ENCODE measurements at places on chromosomes 6 and 20.

- no peak for DNase-seq
These were observed 155.0 kb upstream of the SUPT3H start for GRCh38 chr6:45532721-45533210.

GRCh38 chr6:101001012-101001411 is 119.9 kb upstream of the ASCC3 start:
- DNase-seq: no peak

GRCh38 chr6:120981835-120982234 is 352.4 kb downstream of the TBC1D32 start:
- DNase-seq: no peak

DNA sequence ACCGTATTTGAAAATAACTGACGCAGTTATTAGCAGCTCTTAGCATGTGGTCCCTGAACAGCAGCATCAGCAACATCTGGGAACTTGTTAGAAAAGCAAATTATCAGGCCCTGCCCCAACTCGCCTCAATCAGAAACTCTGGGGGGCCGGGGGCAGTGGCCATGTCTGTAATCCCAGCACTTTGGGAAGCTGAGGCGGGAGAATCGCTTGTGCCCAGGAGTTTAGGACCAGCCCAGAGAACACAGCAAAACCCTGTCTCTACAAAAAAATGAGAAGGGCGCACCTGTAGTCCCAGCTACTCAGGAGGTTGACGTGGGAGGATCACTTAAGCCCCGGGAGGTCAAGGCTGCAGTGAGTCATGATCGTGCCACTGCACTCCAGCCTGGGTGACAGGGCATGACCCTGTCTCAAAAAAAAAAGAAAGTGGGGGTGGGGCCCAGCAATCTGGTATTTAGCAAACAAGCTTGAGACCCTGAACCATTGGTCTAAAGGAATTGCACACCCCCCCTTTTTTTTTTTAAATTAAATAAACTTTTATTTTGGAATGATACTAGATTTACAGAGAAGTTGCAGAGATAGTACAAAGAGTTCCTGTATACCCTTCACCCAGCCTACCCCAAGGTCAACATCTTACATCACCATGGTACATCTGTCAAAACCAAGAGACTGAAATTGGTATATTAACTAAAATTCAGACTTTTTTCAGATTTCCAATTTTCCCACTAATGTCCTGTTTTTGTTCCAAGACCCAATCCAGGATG is 6.7 kb downstream of the SRXN1 start:
- no peak for DNase-seq

DNA sequence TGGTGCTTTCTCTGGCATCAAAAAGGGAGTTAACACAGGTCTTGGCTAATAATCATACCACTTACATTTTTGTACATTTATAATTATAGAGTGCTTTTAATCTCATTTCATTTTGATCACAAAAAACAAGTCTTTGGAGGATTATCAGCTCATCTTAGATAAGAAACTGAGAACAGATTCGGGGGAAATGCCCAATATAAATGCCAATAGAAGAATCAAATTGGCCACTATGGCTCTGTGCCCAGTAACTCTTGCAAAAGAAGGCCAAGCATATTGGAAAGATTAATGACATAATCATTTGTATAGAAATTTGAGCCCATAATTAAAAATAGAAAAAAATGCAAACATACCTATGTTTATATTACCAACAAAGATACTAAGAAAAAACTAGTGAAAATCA is 42.5 kb downstream of the IPCEF1 start:
- DNase-seq: no peak

DNA sequence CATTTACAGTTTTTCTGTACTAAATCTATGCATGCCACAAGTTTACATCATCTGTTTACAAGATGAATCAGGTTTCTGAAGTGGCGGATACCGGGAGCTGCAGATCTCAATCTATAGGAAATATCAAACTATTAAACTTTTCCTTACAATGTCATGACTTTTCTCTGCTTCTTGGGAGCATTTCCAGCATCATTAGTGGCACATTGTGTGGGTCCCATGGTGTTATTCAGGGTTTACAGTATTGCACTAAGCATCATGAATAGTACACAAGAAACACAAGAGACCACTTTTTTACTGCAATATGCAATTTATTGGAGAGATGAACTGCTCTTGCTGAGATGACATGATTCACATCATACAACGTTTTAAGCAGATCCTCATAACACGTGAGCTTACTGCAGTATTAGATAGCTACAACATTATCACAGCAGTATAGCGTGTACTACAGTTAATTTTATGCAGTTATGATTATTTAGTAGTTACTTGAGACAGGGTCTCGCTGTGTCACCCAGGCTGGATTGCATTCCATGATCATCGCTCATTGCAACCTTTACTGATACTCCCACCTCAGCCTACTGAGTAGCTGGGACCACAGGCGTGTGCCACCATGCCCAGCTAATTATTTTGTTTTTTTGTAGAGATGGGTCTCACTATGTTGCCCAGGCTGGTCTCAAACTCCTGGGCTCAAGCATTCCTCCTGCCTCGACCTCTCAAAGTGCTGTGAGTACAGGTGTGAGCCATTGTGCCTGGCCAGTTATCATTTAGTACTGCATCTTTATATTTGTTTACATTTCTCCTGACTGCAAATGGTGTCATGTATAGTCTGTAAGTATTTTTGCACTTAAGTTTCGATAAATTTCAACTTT is 18.4 kb downstream of the BLTP3A start:
- no peak for DNase-seq

DNA sequence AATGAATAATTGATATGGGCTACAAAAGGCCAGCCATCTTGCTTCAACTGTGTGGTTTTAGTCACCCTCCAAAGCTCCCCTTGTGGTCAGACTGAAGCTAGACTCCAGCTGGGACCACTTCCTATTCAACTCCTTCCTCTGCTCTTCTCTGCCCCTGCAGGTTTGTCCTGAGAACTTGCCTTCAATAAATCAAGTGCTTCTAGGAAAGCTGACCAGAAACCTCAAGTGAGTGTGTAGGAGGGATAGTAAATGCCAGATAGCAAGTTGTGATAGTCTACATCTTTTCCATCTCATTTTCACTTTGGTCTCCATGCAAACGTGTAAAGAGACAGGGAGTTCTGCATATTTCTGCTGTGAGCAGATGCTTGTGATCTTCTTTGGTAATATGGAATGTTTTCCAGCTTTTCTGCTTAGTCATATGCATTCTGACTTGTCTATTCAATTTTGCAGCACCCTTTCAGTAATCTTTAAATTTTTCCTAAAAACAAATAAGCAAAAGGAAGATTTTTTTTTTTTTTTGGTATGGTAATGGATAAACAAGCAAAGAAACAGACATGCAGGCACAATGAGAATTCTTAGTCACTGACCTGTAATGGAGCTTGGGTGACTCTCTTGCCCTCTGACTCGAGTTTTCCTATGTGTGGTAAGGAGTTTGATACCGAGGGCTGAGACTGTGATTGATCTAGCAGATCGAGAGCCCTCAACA is 201.3 kb upstream of the BTBD3 start:
- DNase-seq: peak; percentile 67

DNA sequence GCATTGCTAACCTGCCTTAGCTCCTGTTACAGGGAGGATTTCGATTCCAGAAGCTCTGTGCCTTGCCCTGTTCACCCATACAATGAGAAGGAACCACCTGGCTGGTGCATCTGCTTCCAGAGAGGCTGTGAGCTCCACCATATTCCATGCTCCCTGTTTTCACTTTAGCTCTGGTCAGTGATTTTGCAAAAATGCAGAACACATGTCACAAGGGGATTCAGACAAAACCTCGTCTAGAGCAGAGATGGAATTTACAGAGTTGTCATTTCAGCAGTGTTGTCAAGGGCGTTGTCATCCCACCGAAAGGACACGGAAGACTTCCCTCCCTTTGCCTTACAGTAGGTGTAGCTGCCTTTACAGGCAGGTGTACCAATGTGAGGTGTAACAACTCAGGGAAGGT is 223.0 kb upstream of the ARID1B start:
- no peak for DNase-seq

DNA sequence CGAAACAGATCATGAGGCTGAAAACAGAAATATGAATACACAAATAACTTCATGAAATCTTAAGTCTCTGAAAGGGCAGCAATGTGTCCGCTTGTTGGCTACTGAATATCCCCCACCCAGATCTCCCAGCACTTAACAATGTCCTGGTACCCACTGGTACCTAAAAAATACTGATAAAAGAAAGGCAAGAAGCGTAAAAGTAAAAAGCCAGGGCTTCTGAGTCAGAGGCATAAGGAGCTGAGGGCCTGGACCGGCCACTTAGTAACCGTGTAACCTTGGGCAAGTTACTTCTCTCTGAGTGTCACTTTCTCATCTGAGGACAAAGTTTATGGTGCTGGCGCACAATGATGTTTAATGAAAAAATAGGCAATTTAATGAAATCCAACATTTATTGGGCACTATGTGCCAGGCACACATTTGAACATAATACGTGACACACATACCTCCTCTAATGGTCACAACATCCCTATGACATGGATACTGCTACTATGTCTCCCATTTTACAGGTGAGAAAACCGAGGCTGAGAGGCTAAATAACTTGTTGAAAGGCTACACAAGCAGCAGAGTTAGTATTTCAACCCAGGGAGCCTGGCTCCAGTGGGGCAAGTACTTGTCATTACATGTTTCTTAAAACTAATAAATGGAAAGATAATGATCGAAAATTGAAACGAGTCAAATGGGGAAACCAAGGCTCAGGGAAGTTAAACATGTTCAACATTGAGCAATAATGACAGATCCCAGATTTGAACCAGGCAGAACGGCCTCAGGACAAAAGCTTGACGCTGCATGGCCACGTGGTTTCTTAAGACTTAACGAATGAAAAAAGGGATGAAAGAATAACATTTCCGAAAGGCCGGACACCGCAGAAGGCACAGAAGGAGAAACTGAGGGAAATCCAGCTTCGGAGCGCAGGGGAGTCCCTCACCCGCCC is 828 bp downstream of the TP53RK start:
- DNase-seq: no peak

DNA sequence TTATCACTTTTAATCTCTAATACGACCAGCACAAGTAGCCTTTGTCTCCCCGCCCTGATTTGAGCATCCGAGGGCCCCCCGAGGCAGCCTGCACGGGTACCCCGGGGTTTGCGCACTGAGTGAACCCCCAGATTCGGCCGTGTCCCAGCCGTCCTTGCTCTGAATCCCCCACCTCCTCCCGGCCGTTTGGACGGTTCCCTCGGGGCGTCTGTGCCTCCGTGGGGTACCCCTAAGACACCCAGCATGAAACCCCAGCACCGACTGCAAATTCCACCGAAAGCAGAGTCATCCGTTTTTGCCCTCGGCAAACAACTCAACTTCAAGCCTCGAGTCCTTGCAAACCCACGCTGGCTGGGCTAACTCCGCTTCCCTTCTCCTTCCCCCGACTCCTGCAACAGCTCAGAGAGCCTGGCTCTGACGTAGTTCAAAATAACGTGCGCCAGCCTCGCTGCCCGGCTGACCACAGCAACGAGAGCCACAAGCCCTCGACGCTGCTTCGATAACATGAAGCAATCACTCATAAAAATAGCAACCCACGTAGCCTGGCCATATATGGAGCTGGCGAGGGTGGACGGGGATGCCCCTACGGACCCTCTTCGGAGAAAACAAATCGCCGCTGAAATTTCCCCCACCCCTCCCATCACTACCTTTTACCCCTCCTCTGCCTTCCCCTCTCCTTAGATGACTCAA is 764 bp upstream of the SNAP25 start:
- peak; percentile 86 for DNase-seq

DNA sequence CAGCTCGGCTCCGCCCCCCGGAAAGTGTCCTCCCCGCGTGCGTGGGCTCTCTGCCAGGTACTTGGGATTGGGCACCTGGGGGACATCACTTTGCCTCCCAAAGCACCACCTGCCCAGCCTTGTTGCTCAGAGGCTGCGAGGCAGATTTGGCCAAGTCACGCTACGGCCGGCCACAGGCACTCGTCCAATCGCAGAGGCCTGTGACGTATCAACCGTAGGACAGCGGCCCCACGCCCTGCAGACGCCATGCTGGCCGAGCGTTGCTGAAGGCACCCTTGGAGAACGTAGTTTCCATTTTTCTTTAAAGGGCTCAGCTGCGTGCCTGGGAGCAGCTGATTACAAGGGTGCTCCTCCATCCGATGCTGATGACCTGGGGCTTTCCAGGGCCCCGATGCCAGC is 3.1 kb downstream of the NTSR1 start:
- DNase-seq: no peak

- no peak for DNase-seq
These were observed 336.6 kb downstream of the PREX1 start for GRCh38 chr20:48490961-48491831.

DNA sequence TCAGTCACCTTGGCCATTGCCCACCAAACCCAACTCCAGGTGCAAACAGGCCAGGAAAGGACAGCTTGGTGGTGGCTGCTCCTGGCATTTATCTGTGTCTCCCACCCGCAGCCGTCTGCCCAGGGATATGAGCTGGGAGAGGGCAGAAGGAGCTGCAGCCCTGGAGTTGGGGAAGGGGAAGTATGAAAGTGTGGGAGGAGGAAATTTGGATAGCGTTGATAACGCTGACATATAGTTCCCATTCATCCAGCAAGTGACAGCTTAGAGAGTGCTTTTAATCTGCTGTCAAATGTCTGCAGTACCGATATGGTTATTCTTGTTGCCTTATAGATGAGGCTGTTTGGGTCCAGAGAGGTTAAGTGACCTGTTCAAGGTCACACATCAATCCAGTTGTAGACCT is 741 bp downstream of the KCNK16 start:
- DNase-seq: no peak

DNA sequence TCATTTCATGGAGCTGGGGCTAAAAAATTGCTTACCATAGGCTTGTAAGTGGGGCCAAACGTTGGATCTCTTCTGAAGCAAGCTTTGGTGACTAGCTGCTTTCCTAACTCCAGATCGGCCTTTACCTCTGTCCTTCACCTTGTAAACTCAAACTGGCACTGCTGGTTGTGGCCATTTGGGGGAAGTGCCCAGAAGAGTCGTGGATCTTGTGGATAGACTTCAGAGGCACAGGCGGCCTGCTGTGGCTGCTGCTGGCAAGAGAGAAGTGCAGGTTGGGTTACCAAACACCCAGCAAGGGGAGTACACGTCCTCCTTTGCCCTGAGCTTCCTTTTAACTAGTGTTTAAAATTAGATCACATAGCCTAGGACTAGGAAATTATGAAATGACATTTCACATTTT is 36.8 kb upstream of the KLHL31 start:
- DNase-seq: no peak

DNA sequence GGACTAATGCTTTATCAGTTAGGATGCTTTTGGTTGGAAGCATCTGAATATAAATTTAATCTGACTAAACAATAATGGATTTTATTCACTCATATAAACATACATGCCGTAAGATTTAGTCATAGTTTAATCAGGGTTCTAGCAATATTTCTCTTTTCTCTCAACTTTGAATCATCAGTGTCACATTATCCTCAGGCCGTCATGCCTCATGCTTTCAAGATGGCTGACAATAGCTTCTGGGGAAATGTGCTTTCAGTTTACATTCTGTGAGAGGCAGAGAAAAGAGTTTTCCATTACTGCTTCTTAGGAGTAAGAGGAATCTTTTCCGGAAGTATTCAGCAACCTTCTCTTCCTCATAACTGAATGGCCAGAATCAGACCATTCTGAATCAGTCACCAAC is 162.2 kb downstream of the GJA1 start:
- peak; percentile 29 for DNase-seq
